Glomerular endothelial cell (primary cell): ENCODE measurements at places on chromosomes 2 and 18.

- DNase-seq: no peak
Observed at GRCh38 chr18:69882965-69883668, 64.6 kb downstream of the CD226 start.

GRCh38 chr2:35428548-35428947 is 927.0 kb upstream of the CRIM1 start:
- no peak for DNase-seq

DNA sequence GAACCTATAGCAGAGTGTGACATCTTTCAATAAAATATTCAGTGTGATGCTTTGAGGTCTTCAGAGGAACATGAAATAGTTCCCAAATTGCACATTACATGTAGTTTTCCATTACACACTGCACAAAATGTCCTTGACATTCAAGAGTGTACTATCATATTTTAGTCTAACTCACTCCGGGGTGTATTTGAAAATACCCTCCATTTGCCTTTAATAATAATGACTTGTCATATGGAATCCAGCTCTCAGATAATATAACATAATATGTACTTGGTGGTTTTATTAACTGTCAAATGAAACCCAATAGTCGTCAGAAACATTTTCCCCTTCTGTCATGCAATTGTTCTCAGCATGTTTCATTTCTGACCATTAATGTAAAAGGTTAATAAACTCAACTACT is 176.7 kb upstream of the CDH19 start:
- no peak for DNase-seq

DNA sequence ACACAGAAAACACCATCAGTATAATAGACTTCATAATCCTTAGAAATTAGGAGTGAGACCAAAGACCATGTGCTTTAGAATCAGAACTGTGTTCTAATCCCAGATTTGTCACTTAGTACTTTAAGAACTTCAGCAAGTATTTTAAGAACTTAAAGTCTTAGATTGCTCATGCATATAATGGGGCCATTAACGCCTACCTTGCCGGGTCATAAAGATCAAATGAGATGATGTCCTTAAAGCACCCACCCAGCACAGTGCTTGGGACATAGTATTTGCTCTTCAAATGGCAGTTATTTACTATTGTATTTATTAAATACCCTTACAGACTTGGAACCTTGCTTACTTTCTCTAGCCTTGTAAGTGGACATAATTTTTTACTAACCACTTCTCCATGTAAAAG is 156.1 kb downstream of the GREB1L start:
- no peak for DNase-seq

GRCh38 chr2:15789381-15790062 is 150.8 kb upstream of the MYCN start:
- DNase-seq: no peak

DNA sequence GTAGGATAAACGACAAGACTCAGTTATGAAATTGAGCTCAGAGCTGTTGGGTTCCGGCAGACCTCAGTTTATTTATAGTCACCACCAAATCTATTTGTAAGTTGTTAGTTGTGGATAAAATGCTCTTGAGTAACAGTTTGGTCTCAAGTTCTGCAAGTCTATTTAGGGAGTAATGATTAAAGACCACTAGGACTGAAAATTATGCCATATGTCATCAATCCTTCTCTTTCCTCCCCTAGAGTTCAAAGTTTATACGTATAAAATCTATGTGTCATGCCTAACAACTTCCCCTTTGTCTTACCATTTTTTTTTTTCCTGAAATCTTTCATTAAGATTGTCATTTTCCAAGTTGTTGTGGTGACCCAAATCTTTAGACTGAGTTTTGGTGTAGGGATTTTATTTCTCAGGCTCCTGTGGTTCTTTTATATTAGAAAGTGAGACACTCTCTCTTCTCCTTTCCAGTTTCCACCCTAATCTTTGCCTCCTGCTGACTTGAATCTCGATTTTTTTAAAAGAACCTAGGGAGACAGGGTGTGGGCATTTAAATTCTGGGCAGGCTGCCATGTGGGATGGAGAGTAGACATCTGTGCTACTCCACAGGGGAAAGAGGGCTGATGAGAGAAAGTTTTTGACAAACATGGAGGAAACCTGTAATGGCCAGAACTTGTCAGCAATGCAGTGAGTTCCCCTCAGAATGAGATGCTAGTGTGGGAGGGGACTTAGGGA is 51.0 kb downstream of the LAMA3 start:
- no peak for DNase-seq

- no peak for DNase-seq
Observed at GRCh38 chr2:166091439-166091838, 36.4 kb downstream of the SCN1A start.

GRCh38 chr2:168686452-168687191 is 115.8 kb upstream of the NOSTRIN start:
- no peak for DNase-seq

- no peak for DNase-seq
Observed at GRCh38 chr2:85635636-85636035, 19.6 kb downstream of the USP39 start.

- DNase-seq: no peak
Observed at GRCh38 chr2:53129851-53130250, 637.8 kb upstream of the CHAC2 start.

DNA sequence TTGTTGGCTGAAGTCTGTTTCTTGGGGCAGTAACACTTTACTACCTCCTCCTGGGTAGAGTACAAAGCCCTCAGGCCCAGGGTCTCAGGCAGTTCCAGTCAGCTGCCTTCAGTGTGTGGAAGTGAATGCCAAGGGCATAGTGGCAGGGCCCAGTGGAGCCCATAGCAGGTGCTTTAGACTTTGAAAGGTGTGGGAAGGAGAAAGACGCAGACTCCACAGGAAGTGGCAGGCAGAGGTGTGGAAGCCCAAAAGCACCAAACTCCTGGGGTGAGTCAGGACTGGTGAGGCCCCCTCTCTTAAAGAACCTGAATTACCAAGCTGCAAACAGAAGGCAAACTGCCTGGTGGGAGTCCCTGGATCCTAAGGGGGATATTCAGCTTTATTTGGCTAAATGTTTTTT is 45.3 kb downstream of the ADAM23 start:
- DNase-seq: no peak

DNA sequence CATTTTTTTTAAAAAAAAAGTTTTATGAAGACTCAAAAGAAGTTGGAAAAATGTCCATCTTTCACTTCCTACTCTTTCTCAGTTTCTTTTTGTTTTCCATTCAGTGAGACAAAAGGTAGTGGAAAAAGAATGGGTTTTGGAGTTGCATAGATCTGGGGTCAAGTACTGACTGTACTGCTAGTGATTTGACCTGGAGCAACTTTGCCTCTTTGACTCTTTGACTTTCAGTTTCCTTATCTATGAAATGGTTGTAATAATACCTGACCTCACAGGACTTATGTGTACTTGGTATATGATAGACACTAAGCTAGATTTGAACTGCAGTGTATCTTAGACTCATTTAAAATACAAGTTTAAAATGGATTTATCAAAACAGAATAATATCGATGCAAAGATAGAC is 3.5 kb upstream of the KCNE4 start:
- DNase-seq: no peak

DNA sequence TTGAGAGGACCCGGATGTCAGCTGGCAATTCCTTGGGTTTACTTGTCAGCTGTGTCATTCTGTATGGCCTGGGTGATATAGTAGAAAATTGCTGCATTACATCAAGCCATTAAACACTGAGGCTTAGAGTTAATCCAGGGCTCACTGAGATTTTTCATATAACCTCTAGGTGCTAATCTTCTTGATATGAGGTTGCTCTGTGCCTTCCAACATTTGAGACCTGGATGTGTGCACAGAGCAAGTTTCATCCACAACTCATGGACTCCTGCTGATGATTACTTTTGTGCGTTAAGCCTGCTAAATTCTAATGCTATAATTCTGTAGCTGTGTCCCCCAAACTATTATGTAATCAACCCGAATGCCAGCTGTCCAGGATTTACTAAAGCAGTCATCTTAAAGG is 178.4 kb upstream of the CDH20 start:
- DNase-seq: no peak

DNA sequence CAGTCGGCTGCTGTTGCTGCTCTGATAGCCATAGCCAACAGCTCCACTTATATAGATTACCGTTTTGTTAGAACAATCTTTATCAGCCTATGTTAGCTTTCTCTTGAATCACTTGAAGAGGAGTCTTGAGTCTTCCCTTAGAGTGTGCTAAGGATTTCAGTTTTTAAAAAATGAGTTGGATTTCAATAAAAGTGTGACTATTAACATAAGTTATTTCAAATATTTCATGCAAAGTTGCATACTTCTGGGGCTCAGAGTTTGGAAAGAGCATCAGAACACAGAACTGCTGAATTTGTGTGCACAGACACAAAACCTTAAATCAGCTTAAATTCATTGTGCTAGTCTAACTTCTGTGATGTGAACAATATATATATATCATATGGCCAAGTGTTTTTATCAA is 174.7 kb downstream of the MTX2 start:
- DNase-seq: no peak

DNA sequence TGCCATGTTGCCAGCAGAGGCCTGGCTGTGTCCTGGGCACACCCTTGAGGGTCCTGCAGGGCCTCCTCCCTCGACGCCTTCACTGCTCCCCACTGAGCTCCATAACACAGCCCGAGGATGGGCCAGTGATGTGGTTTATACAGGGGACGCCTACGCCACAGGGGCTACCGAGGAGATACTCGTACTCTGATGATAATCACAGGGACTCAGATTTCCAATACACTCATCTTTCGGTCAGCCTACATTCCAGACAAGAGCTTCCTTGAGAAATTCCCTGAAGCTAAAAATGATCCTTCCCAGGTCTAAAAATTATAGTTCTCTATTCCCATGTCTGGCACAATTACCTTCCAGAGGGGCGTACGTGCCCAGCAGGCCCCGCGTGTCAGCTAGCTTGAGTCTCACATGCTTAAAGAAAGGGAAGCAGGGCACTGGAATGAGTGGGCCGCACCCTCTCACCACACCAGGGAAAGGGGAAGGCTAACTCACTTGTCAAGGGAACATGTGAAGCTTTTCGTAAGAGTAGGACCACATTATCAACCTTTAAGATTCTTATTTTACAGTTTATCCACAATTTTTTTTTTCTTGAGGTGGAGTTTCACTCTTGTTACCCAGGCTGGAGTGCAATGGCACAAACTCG is 159.5 kb upstream of the NDUFV2 start:
- no peak for DNase-seq

GRCh38 chr18:7084080-7085065 is 33.2 kb downstream of the LAMA1 start:
- no peak for DNase-seq

DNA sequence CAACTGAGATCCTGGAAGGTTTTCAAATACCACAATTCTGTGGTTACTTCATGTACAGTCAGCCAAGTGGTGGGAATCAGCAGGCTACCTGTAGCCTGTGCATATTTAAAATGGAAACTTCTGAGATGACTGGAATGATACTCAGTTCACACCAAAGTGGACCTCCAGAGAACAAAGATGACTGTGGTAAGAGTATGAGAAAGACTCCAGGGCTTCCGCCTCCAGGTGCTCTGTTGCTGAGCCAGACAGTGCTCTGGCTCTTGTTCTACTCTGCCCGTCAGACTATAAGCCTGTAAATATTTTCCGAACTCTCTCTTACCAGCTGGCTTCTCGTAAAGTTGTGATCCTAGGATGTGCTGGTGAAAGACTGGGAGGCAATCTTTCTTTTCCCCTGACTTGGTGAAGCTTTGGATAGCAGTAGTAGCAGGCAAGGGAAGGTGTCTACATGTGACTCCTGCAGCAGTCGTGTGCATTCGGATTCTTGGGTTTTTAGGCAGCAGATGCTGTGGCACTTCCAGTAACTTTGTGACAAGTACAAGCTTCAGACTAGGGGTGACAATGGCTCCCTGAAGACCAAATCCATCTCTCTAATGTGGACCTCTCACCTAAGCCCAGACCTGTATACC is 23.1 kb downstream of the ST3GAL5 start:
- DNase-seq: no peak

DNA sequence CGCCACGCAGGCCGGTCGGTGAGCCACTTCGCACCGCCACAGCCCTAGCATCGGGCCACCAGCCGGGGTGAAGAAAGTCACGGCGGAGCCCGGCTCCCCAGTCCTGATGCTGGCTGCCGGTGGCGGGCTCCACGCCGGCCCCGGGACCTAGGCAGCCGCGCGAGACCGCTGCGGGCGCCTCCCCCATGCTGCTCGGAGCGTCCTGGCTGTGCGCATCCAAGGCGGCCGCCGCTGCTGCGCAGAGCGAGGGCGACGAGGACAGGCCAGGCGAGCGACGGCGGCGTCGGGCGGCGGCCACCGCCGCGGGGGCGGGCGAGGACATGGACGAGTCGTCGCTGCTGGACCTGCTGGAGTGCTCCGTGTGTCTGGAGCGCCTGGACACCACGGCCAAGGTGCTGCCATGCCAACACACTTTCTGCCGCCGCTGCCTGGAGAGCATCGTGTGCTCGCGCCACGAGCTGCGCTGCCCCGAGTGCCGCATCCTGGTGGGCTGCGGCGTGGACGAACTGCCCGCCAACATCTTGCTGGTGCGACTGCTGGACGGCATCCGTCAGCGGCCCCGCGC is 433 bp downstream of the SH3RF3 start:
- no peak for DNase-seq

DNA sequence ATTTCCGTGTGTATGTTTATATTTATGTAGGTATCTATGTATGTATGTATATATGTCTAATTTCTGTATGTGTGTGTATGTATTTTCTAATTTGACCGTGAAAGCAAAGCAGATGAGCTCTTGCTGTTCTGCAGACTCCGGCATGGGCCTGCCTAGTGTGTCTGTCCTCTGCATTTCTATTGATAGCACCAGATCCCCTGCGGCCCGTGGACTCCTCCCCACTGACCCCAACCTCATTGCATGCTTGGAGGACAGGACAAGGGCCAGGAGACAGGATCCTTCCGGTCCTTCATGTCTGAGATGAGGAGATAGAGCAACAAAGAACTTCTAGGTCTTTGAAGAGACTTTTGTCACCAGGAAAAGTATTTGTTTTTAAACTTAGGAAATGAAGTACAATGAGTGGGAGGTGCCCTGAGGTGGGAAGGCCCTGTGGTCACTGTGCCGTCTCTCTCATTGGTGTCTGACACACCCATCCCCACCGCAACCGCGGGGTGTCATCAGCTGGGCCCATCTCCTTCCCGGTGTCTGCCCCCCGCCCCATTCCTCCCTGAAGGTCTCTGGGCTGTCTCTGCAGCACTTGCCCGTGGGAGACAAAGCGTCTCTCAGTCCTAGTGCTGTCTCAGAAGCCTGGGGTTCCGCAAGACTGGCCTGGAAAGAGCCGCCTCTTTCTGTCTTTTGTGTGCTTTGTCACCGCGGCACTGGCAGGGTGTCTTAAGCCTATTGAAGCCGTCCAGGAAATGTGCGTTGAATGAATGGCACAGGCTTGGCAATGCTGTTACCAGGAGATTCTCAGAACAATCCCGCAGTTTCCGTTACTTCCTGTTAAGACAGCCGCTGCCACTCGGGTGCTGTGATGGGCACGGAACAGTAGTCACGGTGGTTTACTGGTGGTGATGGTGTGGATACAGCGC is 216.4 kb downstream of the AGAP1 start:
- DNase-seq: no peak

DNA sequence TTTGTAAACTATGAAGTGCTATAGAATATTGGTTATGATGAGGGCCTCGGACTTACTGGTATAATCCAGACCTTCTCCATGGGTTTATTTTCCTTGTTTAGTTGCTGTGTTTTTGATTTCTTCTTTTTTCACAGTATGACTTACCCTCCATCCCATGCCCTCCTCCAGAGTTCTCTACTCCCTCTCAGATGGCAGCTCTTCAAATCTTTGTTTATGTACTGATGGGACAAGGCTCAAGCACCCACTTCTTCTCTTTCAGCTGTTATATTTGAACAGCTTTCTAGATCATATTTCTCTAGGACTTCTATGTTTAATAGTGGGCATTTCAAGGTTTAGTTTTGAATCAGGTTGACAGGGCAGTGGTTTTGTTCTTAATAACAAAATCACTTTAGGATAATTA is 43.9 kb downstream of the CLIP4 start:
- DNase-seq: no peak

GRCh38 chr2:101803945-101804696 is 106.6 kb downstream of the MAP4K4 start:
- DNase-seq: no peak
